ENCODE measurements at places on chromosomes 2 and 18. TPM values are rescaled to one million over a fixed set of nuclear protein-coding genes. Genes with fewer than 3 reads are reported as not detected.
A peak's percentile ranks its signal among the peaks of the same experiment; 100 is the strongest.

Gene SPHKAP
- total RNA-seq, result not detected

DNA sequence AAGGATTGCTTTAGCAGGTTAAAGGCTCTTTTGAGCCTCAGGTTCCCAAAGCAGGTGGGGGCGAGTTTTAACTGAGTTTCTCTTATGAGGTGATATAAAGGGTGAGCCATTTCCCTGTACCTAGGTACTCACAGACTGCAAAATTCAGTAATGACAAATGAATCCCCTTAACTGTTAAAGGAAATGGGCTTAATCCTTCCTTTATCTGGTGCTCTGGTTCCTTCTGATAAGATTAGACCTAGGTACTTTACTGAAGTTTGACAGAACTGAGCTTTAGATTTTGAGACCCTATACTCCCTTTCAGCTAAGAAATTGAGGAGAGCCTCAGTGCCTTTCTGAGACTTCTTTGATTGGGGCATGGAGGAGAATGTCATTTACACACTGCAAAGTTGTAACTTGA lies 42.6 kb downstream of the STK17B start:
- no peak overlapping the region for H3K4me3 ChIP-seq
- no peaks in the 10 kb centered on the region for H3K27me3 ChIP-seq
- no peaks in the 10 kb centered on the region for H3K36me3 ChIP-seq
- H3K27ac ChIP-seq, result no peak overlapping the region
- no peaks in the 10 kb centered on the region for H3K4me1 ChIP-seq

DNA sequence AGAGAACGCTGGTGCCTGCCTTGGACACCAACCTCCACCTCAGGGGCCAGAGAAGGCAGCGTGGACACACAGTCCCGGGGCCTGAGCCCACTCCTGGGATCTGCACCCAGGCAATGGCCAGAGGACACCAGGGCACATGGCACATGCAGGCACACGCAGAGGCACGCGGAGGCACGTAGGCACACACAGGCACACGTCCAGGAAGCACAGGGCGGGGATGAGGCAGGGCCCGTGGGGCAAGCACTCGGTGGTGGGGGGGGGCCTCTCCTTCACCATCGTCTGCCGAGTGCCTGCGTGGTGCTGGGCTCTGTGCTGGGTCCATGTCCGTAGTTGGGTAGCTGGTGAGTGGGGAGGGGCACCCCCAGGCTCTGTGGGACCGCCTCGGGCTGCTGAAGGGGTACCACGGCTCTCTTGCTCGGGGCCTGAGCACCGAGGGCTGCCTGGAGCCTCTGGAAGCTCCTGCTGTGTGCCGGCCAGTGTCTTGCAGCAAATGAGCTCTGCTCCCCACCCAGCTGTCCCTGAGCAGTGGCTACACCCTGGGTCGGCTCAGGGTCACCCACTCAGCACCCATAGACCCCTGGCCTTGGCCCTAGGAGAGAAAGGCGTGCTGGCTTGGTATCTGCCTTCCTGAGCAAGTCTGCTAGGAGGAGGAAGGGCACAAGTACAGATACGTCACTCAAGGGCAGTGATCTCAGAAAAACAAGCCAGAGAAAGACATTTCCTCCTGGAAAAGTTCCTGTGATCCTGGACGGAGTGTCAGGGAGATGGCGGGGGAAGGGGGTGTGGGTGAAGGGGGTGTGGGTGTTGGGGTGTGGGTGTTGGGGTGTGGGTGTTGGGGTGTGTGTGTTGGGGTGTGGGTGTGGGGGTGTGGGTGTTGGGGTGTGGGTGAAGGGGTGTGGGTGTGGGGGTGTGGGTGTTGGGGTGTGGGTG lies 26.4 kb downstream of the RTP5 start:
- no peaks in the 10 kb centered on the region for H3K36me3 ChIP-seq
- DNase-seq, result no peak
- H3K4me1 ChIP-seq, result peaks cover 8% of the 10 kb centered on the region
- no peak overlapping the region for H3K4me3 ChIP-seq

- no peak overlapping the region for H3K4me3 ChIP-seq
- H3K27ac ChIP-seq, result no peak overlapping the region
- no peaks in the 10 kb centered on the region for H3K27me3 ChIP-seq
- no peaks in the 10 kb centered on the region for H3K36me3 ChIP-seq
- no peak for DNase-seq
- no peaks in the 10 kb centered on the region for H3K4me1 ChIP-seq
Observed at GRCh38 chr2:215660687-215661086, 224.8 kb upstream of the FN1 start.

Gene EML6
- 1.6 TPM for total RNA-seq

GRCh38 chr2:159853101-159853500 lies 55.1 kb upstream of the CD302 start:
- no peaks in the 10 kb centered on the region for H3K27me3 ChIP-seq
- H3K4me3 ChIP-seq, result no peak overlapping the region
- DNase-seq, result no peak
- H3K4me1 ChIP-seq, result no peaks in the 10 kb centered on the region
- no peak overlapping the region for H3K27ac ChIP-seq

DNA sequence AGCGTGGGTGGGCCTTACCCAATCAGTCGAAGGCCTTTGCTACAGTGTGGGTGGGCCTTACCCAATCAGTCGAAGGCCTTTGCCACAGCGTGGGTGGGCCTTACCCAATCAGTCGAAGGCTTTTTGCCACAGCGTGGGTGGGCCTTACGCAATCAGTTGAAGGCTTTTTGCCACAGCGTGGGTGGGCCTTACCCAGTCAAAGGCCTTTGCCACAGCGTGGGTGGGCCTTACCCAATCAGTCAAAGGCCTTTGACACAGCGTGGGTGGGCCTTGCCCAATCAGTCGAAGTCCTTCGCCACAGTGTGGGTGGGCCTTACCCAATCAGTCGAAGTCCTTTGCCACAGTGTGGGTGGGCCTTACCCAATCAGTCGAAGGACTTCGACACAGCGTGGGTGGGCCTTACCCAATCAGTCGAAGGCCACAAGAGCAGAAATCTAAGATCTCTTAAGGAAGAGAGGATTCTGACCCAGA lies 16.3 kb upstream of the GAL3ST2 start:
- H3K27ac ChIP-seq, result no peak overlapping the region
- no peaks in the 10 kb centered on the region for H3K27me3 ChIP-seq
- no peak overlapping the region for H3K4me3 ChIP-seq
- no peaks in the 10 kb centered on the region for H3K4me1 ChIP-seq
- no peak for DNase-seq

DNA sequence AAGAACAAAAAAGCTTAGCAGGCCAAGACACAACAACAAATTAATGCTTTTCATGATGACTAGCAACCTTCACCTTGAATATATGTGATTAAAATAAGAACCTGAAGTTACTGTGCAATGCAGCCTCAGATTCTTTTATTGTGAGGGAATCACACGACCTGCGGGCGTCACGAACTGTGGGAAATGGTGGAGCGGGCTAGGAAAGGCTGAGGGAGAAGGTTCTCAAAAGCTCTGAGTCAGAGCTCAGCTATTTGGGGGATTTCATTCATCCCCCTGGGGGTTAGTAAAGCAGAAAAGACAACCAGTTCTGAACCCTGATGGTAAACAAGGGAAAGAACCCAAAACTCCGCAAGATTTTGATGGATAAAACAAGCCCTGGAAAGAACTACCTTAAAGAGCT lies 89.3 kb upstream of the NCKAP5 start:
- no peak for DNase-seq
- no peak overlapping the region for H3K27ac ChIP-seq
- no peaks in the 10 kb centered on the region for H3K27me3 ChIP-seq
- no peak overlapping the region for H3K4me3 ChIP-seq

DNA sequence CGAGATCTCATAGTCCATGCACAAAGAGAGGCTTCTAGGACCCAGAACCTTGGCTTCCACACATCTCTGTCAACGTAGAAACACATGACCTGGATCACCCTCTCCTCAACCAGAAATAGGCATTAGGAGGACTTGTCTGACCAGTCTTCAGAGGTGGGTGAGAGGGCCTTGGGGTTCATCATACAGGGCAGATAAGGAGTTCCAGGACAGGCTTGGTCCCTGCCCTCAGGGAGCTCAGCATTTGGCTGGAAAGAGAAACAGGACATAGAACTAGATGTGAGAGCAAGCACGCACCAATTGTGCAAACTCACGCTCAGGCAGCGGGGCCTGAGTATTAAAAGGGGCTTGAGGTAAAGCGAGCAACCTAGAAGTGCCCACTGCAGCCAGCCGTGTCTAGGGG lies 28.6 kb upstream of the NOTO start:
- H3K27me3 ChIP-seq, result peaks cover 22% of the 10 kb centered on the region
- DNase-seq, result no peak
- no peak overlapping the region for H3K4me3 ChIP-seq

GRCh38 chr2:65724336-65724735 lies 291.9 kb upstream of the SPRED2 start:
- H3K27me3 ChIP-seq, result no peaks in the 10 kb centered on the region
- DNase-seq, result no peak
- no peaks in the 10 kb centered on the region for H3K36me3 ChIP-seq
- no peak overlapping the region for H3K4me3 ChIP-seq
- 0 out of 2 replicates have a peak, but pooled peaks cover 3% of the 10 kb centered on the region for H3K4me1 ChIP-seq

DNA sequence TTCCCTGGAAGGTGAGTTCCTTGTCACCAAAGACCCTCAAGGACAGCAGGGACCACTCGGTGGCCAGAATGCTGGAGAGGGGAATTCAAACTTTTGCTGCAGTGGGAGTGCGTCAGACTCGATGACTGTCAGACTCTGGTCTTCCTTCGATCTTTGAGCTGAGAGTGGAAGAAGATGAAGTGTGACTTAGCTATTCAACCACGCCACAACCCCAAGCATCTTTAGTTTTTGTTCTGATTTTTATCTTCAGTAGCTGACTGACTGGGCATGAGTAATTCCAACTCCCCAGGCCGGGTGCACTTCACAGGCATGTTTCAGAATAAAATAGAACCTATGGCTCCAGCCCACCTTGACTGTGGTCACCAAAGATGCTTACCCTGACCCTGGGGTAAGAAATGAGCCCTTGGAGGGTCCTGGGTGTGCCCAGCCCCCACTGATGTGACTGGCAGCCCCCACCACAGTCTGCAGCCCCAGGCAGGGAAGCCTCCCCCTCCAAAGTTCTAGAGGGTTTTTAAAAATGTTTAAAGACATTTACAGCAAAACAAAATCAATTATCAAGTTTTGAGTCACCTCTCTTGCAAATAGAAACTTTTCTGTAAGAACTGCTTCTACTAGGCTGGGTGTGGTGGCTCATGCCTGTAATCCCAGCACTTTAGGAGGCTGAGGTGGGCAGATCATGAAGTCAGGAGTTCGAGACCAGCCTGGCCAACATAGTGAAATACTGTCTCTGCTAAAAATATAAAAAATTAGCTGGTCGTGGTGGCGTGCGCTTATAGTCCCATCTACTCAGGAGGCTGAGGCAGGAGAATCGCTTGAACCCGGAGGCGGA lies 24.9 kb upstream of the YWHAQ start:
- no peak overlapping the region for H3K4me3 ChIP-seq
- H3K4me1 ChIP-seq, result no peaks in the 10 kb centered on the region
- no peak overlapping the region for H3K27ac ChIP-seq
- no peaks in the 10 kb centered on the region for H3K27me3 ChIP-seq

Gene ARHGEF4
- 13.3 TPM for total RNA-seq

GRCh38 chr2:64137567-64137966 lies 6.7 kb downstream of the PELI1 start:
- 0 out of 2 replicates have a peak, but pooled peaks cover 2% of the 10 kb centered on the region for H3K36me3 ChIP-seq
- H3K4me1 ChIP-seq, result no peaks in the 10 kb centered on the region
- DNase-seq, result no peak
- no peak overlapping the region for H3K4me3 ChIP-seq
- H3K27me3 ChIP-seq, result no peaks in the 10 kb centered on the region
- H3K27ac ChIP-seq, result no peak overlapping the region

DNA sequence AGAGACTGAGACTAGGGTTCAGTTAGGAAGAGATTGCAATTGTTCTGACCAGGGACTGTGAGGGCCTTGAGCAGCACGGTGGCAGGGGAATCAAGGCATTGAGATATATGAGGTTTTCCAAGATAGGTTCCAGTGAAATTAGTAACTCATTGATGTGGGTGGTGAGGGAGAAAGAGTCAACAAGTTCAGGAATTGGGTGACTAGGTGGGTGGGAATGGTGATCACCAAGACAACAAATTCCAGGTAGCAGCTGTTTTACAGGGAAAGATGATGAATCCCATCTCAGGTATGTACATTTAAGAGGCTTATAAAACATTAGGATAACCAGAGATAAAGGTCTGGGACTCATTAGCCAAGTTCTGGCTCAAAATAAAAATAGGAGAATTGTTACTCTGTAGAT lies 251.5 kb upstream of the MGAT5 start:
- no peak overlapping the region for H3K27ac ChIP-seq
- no peaks in the 10 kb centered on the region for H3K36me3 ChIP-seq
- no peaks in the 10 kb centered on the region for H3K4me1 ChIP-seq

DNA sequence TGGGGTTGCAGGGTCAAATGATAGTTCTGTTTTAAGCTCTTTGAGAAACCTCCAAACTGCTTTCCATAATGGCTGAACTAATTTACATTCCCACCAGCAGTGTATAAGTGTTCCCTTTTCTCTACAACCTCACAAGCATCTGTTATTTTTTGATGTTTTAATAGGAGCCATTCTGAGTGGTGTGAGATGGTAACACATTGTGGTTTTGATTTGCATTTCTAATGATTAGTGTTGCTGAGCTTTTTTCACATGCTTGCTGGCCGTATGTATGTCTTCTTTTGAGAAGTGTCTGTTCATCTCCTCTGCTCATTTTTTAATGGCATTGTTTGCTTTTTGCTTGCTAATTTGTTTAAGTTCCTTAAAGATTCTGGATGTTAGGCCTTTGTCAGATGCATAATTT lies 107.7 kb downstream of the PDE11A start:
- H3K27me3 ChIP-seq, result no peaks in the 10 kb centered on the region
- H3K27ac ChIP-seq, result no peak overlapping the region
- no peaks in the 10 kb centered on the region for H3K36me3 ChIP-seq
- no peak for DNase-seq
- no peaks in the 10 kb centered on the region for H3K4me1 ChIP-seq

- no peak for DNase-seq
- H3K36me3 ChIP-seq, result 0 out of 2 replicates have a peak, but pooled peaks cover 6% of the 10 kb centered on the region
- no peak overlapping the region for H3K27ac ChIP-seq
- H3K27me3 ChIP-seq, result no peaks in the 10 kb centered on the region
- peak overlapping the region; percentile 78 for H3K4me3 ChIP-seq
- H3K4me1 ChIP-seq, result peaks cover 4% of the 10 kb centered on the region
Observed at GRCh38 chr2:33598561-33599174, 431 bp downstream of the FAM98A start.

GRCh38 chr2:107111623-107112022 lies 225.7 kb upstream of the ST6GAL2 start:
- no peaks in the 10 kb centered on the region for H3K36me3 ChIP-seq
- no peak for DNase-seq
- no peaks in the 10 kb centered on the region for H3K27me3 ChIP-seq
- no peaks in the 10 kb centered on the region for H3K4me1 ChIP-seq
- no peak overlapping the region for H3K4me3 ChIP-seq

DNA sequence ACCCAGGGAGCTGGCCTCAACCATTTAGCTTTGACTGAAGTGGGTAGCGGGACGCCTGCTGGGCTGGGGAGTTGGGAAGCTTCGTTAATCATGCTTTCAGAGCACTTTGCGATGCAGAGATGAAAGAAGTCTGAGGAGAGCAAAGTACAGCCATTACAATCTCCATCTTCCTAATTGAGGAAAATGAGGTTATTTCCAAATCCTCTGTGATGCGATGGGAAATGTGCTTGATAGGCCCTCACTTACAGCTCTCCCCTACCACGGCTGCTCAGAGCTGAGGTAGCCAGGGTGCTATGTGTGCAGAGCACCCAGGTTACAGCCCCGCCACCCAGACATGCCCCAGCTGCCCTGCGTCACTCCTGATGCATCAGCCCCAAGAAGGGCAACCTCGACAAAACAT lies 326.5 kb upstream of the KLHL29 start:
- no peaks in the 10 kb centered on the region for H3K27me3 ChIP-seq
- H3K4me3 ChIP-seq, result no peak overlapping the region
- no peaks in the 10 kb centered on the region for H3K4me1 ChIP-seq
- no peak overlapping the region for H3K27ac ChIP-seq
- no peak for DNase-seq

- peak overlapping the region; percentile 96 for H3K27ac ChIP-seq
- no peaks in the 10 kb centered on the region for H3K27me3 ChIP-seq
- H3K4me1 ChIP-seq, result peaks cover 19% of the 10 kb centered on the region
- H3K4me3 ChIP-seq, result peak overlapping the region; percentile 21
- peaks cover 3% of the 10 kb centered on the region for H3K36me3 ChIP-seq
Observed at GRCh38 chr2:205763708-205764211, 81.5 kb downstream of the NRP2 start.

Gene G6PC2
- total RNA-seq, result not detected

Measured in H1 (cell line).